ENCODE measurements at places on chromosomes 2 and 18.

GRCh38 chr2:237876532-237876931, 17.1 kb downstream of the RAMP1 start:
- no peak for DNase-seq

DNA sequence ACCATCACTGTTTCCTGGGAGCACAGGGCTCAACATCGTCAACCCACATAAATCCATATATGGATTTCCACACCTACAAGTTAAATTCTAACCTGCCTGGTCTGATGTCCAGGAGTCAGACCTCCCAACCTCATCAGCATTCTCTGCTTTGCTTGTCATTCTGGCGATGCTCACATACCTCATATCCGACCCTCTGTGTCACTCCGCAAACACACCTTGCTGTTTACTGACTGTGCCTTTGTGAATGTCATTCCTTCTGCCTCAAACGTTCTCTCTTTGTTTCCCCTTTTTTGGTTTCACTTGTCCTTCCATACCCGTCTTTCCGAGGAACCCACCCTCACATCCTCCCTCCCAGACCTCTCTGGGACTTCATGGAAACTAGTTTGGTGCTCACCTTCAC, 187.1 kb downstream of the ACTR3 start:
- no peak for DNase-seq

DNA sequence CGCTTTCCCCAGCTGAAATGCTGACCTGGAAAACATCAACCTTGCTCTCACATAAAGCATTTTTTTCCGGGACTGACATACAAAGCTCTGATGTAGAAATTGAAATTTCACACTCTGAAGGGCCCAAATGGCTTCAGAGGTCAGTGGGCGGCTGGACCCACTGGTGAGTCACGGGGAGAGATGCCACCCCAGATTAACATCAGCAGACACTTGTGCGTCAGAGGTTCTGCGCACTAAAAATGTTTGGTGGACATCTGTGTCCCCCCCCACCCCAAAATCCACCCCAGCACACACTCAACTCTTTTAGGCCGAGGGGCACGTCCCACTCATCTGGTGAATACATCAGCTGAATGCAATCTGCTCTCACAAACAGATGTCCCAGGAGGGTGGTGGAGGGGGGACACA, 208.9 kb downstream of the ASB1 start:
- no peak for DNase-seq

GRCh38 chr2:7719876-7720275, 802.7 kb downstream of the RNF144A start:
- DNase-seq = no peak

DNA sequence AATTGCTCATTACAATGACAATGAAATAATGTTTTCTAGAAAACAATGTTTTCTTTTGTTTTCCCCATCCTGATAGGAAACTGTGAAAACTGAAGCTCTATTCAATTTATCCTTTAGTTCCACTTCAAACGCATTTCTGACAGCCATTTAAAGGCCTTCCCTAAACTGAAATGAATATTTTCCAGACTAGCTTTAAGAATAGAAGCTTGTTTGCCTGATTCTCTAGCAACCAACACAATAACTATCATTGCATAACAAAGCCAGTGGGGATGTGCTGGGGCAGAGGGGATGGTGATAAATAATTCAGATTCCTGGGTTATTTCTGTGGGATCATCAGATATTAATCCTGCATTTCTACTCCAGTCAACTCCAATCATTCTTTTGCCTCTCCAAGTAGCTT, 427.1 kb downstream of the RND3 start:
- no peak for DNase-seq

Measured in stimulated activated CD8-positive, alpha-beta memory T cell treated with anti-CD3 and anti-CD28 coated beads, Interleukin-15, amount 100 ng/mL, for 24 hours (primary cell).